Gastroesophageal sphincter (tissue), 4 donors: ENCODE measurements at places on chromosomes 7 and 10. TPM values are rescaled to one million over a fixed set of nuclear protein-coding genes. Genes with fewer than 3 reads are reported as not detected.

Gene SLC29A3
- 9.8 TPM for total RNA-seq

Gene THSD7A
- 6.2 TPM for total RNA-seq

Gene CREB5
- total RNA-seq, result 7.8 TPM

Gene ARL3
- 9.6 TPM for total RNA-seq

Gene CHN2
- 7.6 TPM for total RNA-seq

Gene CYP17A1
- total RNA-seq, result not detected

Gene FAM221A
- 10.9 TPM for total RNA-seq

GRCh38 chr10:70175516-70175915 lies 5.2 kb upstream of the SAR1A start:
- ATAC-seq, result no peak

GRCh38 chr7:13032576-13032975 lies 345.1 kb downstream of the ARL4A start:
- ATAC-seq, result no peak

DNA sequence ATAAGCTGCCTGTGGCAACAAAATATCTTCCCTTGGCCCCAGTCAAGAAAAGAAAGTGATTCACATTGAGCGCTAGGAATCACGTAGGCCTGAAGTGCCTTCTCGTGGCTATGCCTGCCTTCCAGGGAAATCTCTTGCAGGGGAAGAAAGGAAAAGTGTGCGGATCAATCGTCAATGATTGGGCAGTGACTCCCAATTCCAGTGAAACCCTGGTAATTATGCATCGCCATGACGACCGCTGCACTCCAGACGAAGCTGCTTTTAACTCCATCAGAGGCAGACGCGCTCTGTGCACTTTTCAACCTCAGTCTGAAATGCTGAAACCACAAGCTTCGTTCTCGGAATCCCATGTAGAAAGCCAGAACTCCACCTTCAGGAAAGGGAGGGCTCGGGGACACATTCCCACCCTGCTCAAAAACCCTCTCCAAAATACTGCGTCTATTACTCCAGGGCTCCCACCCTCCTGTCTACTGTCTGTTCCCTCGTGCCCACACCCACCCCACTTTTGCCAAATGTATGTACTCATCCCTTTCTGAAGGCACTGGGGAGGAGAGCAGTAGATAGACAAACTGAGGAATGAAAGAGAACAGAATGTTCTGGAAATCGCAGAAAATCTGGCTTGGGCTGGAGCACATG lies 24.2 kb upstream of the PRKAG2 start:
- peak; percentile 70 for ATAC-seq

DNA sequence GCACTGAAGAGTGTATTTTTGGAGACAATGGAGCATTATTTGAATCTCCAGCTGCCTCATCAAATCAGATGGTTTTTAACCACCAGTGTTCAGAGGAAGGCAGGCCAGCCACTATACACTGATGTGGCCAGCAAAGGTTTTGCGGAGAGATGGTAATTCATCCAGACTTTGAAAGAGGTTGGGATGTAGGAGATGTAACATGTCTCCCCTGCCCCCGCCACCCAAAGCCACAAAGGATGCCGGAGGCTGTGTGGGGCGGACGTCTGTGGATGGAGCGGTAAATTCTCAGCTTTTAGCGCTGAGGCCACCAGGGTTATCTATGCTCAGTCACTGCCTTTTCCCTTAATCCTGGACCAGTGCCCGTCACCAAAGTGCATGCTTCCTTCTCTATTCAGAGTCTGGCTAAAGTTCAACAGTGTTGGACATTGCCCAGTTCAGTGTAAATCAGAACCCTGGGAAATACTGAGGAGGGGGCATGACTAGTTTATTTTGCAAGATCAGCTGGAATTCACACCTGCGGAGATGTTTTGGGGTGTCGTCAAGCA lies 3.7 kb upstream of the TRIP6 start:
- ATAC-seq, result no peak

DNA sequence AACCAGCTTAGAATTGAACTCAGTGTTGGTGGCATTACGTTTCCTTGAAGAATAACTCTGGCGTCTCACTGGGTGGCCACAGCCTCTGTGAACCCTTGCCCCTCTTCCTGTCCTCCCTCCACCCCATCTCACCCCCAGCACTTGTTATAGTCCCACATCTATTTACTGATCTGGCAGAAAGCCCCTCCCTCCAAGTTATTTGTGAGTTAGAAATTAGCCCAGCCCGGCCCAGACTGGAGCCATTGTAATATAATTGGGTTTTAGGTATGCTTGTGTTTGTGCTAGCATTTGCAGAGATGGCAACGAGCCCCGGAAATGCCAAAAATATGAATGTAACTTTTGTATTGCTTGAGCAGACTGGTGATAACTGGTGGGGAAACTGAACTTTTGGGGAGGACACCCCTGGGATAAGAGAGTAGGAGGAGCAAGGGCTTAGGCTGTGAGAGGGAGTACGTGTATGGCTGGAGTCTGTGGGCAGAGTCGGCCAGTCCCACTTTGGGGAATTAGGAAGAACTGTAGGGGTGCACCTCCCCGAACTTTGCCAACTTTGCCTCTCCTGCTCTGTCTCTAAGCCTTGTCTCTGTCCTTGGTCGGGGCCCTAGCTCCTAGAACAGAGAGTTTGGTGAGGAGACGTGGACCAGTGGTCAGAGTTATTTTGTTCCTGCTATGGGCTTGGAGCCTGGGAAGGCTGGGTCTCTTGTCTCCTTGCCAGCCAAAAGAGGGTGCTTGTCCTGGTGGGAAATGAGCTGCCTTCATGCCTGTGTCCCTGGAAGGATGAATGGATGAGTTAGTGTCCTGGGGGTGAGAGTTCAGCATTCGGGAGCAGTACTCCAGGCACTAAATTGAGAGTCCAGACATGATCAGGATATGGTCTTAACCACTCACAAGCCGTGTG lies 19.3 kb upstream of the TRIM8 start:
- ATAC-seq, result no peak

GRCh38 chr7:30029696-30030095 lies 1.5 kb downstream of the PLEKHA8 start:
- ATAC-seq, result no peak

DNA sequence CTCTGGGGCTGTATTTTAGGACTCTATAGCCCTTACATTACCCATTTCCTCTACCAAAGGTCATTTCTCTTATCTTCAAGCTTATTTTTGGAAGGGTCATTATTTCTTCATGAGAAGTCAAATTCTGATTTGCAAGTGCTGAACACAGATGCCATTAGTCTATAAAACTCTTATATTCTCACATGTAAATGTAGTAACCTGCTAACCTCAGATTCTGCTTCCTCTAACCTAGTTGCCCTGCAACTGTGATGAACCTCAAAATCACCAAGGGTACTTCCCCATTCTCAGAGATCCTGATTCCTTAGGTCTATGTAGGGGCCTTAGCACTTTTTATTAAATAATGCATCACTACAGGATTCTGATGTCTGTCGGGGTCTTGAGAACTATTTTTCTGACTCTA lies 6.3 kb downstream of the FAS start:
- ATAC-seq, result no peak

GRCh38 chr10:52636874-52637273 lies 135.7 kb downstream of the MBL2 start:
- no peak for ATAC-seq

- peak; percentile 51 for ATAC-seq
Observed at GRCh38 chr10:121096617-121097431, 245.7 kb downstream of the WDR11 start.

DNA sequence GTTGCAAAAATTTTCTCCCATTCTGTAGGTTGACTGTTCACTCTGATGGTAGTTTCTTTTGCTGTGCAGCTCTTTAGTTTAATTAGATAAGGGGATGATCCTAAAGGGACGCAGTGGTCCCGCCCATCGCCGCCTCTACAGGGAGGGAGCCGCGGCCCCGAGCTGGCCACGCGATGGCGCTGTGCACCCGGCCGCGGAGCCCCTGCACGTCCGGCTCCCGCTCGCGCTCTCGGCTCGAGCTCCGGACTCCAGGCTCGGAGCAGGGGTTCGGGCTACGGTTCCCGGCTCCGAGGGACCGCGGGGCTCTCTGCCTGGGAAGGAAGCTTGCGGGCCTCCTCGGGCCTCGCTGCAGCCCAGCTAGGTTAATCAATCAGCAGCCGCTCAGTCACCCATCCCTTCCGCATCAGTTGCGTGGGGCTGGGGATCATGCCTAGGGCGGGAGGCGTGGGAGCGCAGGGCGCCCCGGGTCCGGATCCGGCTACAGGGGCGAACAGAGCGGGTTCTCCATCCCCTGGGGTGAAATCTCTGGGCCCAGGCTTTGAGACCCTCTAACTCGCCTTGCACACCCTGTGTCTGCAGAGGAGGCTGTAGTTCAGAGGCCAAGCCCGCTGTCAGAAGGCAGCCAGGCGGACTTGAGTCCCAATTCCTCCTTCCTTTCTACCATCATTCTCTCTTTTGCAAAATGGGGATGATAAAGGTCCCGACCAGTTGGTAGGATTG lies 97.9 kb downstream of the WDR11 start:
- peak; percentile 88 for ATAC-seq

DNA sequence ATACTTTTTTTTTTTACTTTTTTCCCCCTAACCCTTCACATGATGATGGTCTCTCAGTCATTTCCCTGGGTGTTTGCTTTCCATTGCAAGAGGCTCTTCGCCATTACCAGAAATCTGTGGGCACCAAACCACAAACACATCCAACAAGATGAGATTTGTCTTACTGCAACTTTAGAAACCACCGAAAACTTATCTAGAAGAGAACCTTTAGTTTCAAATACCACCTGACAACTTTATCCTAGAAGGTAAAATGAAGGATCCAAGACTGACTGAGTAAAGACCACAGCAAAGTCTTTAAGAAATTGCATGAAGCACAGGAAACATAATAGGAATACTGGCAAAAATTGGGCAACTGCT lies 363.3 kb upstream of the MBL2 start:
- no peak for ATAC-seq

GRCh38 chr7:44469461-44470134 lies 20.9 kb downstream of the NUDCD3 start:
- no peak for ATAC-seq

DNA sequence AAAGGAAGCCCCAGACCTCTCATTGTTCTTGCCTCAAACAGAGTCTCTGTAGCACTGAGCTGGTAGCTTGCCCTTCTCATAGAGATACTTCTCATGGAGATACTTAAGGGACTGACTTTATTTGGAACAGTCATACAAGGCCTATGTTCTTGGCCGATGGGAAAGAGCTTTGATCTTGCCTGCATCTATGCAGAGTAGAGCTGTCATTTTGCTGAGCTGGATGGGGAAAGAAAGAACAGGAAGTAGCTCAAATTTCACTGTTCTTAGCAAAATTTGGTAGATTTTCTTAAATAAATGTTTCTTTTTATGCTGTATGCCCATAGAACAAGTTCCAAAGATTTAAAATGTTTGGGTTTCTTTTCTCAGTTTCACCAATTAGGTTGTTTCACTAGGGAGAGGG lies 119.3 kb upstream of the SEC61G start:
- ATAC-seq, result no peak

GRCh38 chr10:71229726-71230655 lies 17.6 kb downstream of the UNC5B start:
- ATAC-seq, result no peak

- ATAC-seq, result no peak
Observed at GRCh38 chr10:10527861-10528562, 489.7 kb upstream of the CELF2 start.

DNA sequence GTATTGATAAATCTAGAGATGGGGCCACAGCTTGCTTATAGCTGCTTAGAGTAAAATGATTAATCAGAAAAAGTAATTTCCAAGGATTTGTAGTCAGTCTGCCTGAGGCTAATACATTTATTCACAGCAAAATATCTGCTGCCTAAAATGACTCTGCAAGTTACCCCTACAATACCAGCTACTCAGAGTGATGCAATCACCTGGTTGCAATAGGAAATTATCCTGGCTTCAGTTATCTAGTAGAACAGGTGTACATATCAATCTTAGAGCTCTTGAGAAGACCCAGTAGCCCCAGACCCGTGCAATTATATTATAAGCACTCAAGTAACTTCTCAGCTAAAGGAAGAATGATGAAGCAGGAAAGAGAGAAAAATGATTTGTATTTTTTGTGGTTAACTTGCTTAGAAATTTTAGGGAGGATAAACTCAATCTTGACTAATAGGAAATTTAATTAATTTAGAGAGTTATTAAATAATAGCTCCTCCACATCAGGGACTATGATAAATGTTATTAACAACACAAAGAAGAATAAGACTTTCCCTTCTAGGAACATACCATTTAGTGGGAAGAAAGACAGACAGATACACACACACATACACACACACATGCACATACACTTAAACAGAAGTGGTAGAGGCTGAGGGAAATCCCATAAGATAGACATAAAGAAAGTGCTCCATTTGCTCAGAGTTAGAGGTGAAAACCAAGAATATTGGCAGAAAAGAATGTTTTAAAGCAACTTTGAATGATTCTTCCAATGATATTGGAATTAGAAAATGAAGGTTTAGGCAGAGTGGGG lies 140.4 kb upstream of the PRSS1 start:
- no peak for ATAC-seq
